ENCODE measurements at places on chromosomes 7 and 10. TPM values are rescaled to one million over a fixed set of nuclear protein-coding genes. Genes with fewer than 3 reads are reported as not detected.

The RPP30 gene
- total RNA-seq = 50.3 TPM

The NMT2 gene
- 23.4 TPM for total RNA-seq

The LBX1 gene
- not detected for total RNA-seq

The BTBD16 gene
- total RNA-seq = 0.58 TPM

The C10orf105 gene
- not detected for total RNA-seq

The CHST3 gene
- total RNA-seq = 35.6 TPM

The SPACDR gene
- 0.67 TPM for total RNA-seq

The ZNF32 gene
- 17.6 TPM for total RNA-seq

The CYP2E1 gene
- total RNA-seq = 0.35 TPM

The UNCX gene
- not detected for total RNA-seq

The TMEM139 gene
- total RNA-seq = 1.3 TPM

The AGK gene
- 28.9 TPM for total RNA-seq

The PFKP gene
- total RNA-seq = 557 TPM

The PRPF18 gene
- total RNA-seq = 20.6 TPM

The ASB10 gene
- not detected for total RNA-seq

The GJD4 gene
- not detected for total RNA-seq

The SFTPA1 gene
- not detected for total RNA-seq

The AS3MT gene
- total RNA-seq = 3.3 TPM

The MRLN gene
- total RNA-seq = not detected

The HOXA11 gene
- 0.74 TPM for total RNA-seq

The MYO3A gene
- total RNA-seq = not detected

The GIMAP4 gene
- total RNA-seq = not detected

The AMZ1 gene
- not detected for total RNA-seq
